ENCODE measurements at places on chromosomes 2 and 18. TPM values are rescaled to one million over a fixed set of nuclear protein-coding genes. Genes with fewer than 3 reads are reported as not detected.

Gene IL36G
- total RNA-seq: 0.10 TPM

Gene TTC27
- total RNA-seq: 24.3 TPM

Gene LCT
- 0.05 TPM for total RNA-seq

Gene MC2R
- total RNA-seq: not detected

Gene UGT1A5
- total RNA-seq: not detected

Gene RAPGEF4
- total RNA-seq: 0.15 TPM

Gene WDR33
- 24.4 TPM for total RNA-seq

Gene ERFE
- 8.0 TPM for total RNA-seq

Gene GGCX
- 42.1 TPM for total RNA-seq

Gene SPDYA
- 0.24 TPM for total RNA-seq

Gene IFT172
- total RNA-seq: 10.5 TPM

Gene RGPD3
- total RNA-seq: 0.19 TPM

Gene MATN3
- total RNA-seq: 12.3 TPM

Gene EPHA4
- total RNA-seq: 0.56 TPM

Gene CABLES1
- 12.6 TPM for total RNA-seq

Gene TEKT4
- total RNA-seq: not detected

Gene GBX2
- 3.7 TPM for total RNA-seq

Gene SOX11
- not detected for total RNA-seq

Gene CPO
- not detected for total RNA-seq

Gene COL3A1
- total RNA-seq: 0.27 TPM

Gene SP3
- total RNA-seq: 49.0 TPM

Gene MBP
- 23.8 TPM for total RNA-seq

Gene NCKAP5
- total RNA-seq: 1.3 TPM

Gene COQ10B
- 19.3 TPM for total RNA-seq

Gene KLHL14
- total RNA-seq: not detected

Gene BUB1
- total RNA-seq: 46.1 TPM

Gene ARHGAP25
- total RNA-seq: 0.22 TPM

Gene SERPINB4
- 0.17 TPM for total RNA-seq

Gene TRAPPC8
- 13.6 TPM for total RNA-seq

Gene SLC35F6
- total RNA-seq: 38.1 TPM

Gene TUBB8B
- total RNA-seq: not detected

Gene CMPK2
- total RNA-seq: 0.67 TPM

Gene RUFY4
- not detected for total RNA-seq

Gene GALNT3
- total RNA-seq: not detected

Gene IL36B
- total RNA-seq: 0.13 TPM

Gene MPV17
- 90.2 TPM for total RNA-seq

Gene EPG5
- 4.3 TPM for total RNA-seq

Gene ALPG
- not detected for total RNA-seq

Gene HOXD13
- total RNA-seq: 0.34 TPM

Gene MAT2A
- total RNA-seq: 428 TPM

Gene ADCYAP1
- total RNA-seq: not detected

Gene GPR45
- total RNA-seq: not detected

Gene TBR1
- not detected for total RNA-seq

Gene CCDC138
- 9.8 TPM for total RNA-seq

Gene POTEJ
- total RNA-seq: not detected

Gene IL1F10
- total RNA-seq: not detected

Gene STON1
- total RNA-seq: not detected

Gene SP9
- total RNA-seq: 2.4 TPM

Gene CROCC2
- not detected for total RNA-seq

Gene CNTNAP5
- total RNA-seq: not detected

Gene NOP58
- total RNA-seq: 129 TPM

Gene PDE11A
- 0.58 TPM for total RNA-seq

Gene INPP5D
- total RNA-seq: 0.49 TPM

Gene RBBP8
- 24.4 TPM for total RNA-seq

Measured in A549 treated with CpdA at 1 μM for 4 hours (cell line).